Esophagus muscularis mucosa (tissue), 4 donors: ENCODE measurements at places on chromosomes 11 and 22. TPM values are rescaled to one million over a fixed set of nuclear protein-coding genes. Genes with fewer than 3 reads are reported as not detected.

- no peak for DNase-seq
Observed at GRCh38 chr11:128925250-128925600, 17.4 kb downstream of the TP53AIP1 start.

- peak; percentile 70 for DNase-seq
Observed at GRCh38 chr11:15773476-15774387, 582.6 kb downstream of the SOX6 start.

GRCh38 chr11:126339073-126339862 is 16.2 kb upstream of the ST3GAL4 start:
- DNase-seq = no peak

GRCh38 chr11:47499161-47499560 is 50.2 kb upstream of the RAPSN start:
- no peak for DNase-seq

- DNase-seq = no peak
Observed at GRCh38 chr22:19086896-19087295, 35.3 kb downstream of the DGCR2 start.

- DNase-seq = peak; percentile 57
Observed at GRCh38 chr11:36467012-36467411, 43.1 kb downstream of the TRAF6 start.

DNA sequence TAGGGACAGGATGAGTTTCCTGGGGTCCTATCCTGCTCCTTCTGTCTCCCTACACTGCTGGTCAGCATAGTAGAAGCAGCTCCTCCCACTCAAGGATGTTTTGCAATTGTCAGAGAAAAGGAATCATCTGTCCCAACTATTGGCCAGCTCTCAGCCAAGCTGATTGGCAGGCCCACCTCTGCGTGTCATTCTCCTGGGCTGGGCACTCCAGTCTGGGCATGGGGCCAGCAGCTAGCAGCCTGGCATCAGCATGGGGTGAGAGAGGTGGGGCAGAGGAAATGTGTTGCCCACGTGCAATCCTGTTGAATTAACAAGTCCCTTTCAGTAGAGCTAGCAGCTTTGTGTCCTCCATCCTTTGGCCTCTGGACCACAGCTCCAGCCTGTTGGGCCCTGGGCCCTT is 14.1 kb downstream of the ANKK1 start:
- no peak for DNase-seq

DNA sequence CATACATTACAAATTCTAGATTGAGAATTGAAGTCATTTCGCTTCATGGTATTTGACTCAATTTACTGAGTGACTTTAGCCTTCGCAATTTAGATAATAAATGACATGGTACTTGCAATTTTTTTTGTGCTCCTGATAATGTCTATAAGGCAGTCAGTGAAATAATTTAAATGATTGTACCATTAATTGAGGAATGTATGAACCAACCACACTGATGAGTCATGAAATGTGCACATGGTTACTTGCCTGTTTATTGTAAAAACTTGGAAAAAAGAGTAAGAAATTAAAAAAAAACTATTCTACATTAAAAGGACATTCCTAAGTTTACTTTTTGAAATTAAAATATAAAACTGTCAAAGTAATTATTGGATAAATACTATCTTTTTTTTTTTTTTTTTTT is 43.3 kb downstream of the DNAJC24 start:
- DNase-seq = no peak

- DNase-seq = no peak
Observed at GRCh38 chr11:93519179-93519578, 24.0 kb downstream of the SMCO4 start.

DNA sequence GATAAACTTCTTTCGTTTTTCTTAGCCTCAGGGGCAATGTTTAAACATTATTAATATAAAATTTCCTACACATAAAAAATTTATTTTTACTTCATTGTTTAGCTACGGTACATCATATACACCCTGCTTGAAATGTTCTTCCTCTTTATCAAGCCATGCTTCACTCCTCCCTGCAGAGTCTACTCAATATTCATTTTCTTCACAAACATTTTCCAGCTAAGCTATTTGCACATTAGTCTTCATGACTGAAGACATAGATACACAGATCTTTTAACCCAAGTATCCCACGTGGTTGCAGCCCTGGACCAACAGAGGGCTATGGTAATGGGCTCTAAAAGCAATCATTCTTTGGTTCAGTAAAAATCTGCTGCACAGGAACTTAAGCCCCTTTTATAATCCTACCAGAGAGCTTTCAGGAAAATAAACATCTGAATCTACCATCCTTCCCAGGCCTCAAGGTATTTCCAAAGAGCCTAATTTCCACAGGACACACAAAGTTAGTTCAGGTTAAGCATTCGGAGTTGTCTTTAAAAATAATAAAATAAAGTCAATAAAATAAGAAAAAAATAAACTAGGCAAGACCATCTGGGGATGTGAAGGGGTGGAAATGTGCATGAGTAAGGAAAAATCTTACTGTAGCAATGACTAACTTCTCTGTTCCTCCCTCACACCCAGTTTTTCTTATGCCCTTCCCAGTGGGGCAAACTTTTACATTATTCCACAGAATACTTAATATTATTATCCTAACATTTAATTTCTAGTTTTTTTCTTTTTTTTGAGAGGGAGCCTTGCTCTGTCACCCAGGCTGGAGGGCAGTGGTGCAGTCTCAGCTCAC is 21.6 kb upstream of the OR6X1 start:
- no peak for DNase-seq

GRCh38 chr11:58787903-58788302 is 56.2 kb upstream of the GLYAT start:
- DNase-seq = no peak

DNA sequence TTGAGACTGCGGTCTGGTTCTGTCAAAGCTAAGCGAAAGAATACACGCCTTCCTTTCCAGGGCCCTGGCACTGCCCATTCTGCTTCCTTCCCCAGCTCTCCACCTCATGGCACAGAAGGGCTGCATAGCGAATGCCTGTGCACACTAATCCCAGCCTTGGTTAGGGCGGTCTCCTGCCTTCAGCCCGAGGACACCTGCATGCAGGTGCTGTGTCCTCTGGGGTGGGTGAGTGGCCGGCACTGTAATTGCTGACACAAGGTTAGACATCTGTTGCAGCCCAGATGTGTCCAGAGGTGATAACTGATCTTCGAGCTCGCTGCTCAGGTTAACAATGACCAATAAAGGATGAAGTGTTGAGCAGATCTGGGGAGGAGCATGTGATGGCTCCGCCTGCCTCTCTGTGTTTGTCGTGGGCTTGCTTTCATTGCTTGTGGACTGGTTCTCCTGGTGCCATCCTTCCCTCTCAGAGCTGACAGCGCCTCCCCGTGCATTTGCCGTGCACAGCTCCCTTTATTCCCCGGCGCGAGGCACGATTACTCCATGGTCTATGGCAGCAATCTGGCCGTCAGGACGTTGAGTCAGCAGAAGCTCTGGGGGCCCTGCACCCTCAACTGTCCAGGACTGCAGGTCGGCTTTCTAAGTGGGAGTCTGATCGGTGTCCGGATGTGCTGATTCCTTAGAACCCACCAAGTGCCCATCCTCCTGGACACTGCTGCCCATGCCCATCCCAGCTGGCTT is 1088.2 kb downstream of the BRD1 start:
- no peak for DNase-seq

- DNase-seq = no peak
Observed at GRCh38 chr22:32660292-32660691, 141.2 kb upstream of the TIMP3 start.

DNA sequence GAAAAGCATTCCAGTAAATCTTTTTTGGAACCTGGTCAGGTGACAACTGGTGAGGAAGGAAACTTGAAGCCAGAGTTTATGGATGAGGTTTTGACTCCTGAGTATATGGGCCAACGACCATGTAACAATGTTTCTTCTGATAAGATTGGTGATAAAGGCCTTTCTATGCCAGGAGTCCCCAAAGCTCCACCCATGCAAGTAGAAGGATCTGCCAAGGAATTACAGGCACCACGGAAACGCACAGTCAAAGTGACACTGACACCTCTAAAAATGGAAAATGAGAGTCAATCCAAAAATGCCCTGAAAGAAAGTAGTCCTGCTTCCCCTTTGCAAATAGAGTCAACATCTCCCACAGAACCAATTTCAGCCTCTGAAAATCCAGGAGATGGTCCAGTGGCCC is 24.1 kb upstream of the TTC36 start:
- no peak for DNase-seq

KCNC1 gene
- total RNA-seq = not detected

OR6T1 gene
- total RNA-seq = not detected

SERPING1 gene
- 290 TPM for total RNA-seq

HIKESHI gene
- total RNA-seq = 41.9 TPM

ISX gene
- total RNA-seq = not detected

CEP126 gene
- total RNA-seq = 9.6 TPM

NECTIN1 gene
- total RNA-seq = 2.7 TPM

SEPTIN3 gene
- total RNA-seq = under 0.01 TPM
